Panc1 (cell line): ENCODE measurements at places on chromosomes 4 and X.

DNA sequence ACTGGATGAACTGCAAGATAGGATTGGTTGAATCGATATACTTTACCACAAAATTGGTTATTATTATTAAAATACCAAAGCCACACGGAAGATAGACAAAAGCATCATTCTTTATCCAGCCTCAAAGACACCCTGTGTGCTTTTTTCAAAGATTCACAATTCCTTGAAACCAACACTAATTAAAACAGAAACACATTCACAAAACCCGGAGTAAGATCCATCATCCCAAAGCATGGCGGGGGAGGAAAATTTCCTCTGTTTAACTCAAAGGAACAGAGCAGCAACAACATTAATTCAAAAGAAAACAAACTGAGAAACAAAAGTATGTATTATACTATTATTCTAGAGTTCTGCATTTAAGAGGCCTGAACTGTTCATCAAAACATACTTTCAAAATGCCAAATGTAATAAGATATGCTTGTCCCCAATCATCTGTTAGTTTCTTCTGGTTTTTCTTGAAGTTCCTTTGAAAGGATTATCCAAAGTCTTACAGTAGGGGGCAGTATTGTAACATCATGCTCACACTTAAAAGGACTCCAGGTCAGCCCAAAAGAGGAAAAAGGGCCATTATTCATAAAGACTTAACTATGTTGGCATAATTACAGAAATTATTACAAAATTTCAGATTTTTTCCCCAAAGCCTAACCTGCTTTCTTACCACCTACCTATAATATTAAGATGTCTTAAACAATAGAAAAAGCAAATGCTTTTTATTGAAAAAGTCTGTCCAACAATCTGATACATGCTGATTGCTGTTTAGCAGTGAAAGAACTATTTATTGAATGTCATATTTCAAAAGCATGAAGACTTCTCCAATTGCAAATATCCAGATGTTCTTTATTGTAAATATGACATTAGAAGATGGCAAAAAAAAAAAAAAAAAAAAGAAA is 168.7 kb downstream of the SCFD2 start:
- DNase-seq: peak; percentile 36

GRCh38 chr4:169314906-169315305 is 44.1 kb upstream of the SH3RF1 start:
- DNase-seq: no peak

- DNase-seq: no peak
These were observed 312.7 kb upstream of the GATB start for GRCh38 chr4:152073351-152074087.

DNA sequence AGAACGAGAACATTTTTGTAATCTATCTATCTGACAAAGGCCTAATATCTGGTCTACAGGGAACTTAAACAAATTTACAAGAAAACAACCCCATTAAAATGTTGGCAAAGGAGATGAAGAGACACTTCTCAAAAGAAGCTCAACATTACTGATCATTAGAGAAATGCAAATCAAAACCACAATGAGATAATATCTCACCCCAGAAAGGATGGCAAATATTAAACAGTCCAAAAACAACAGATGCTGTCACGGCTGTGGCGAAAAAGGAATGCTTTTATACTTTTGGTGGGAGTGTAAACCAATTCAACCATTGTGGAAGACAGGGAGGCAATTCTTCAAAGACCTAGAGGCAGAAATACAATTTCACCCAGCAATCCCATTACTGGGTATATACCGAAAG is 2284.8 kb downstream of the ARAP2 start:
- DNase-seq: no peak

DNA sequence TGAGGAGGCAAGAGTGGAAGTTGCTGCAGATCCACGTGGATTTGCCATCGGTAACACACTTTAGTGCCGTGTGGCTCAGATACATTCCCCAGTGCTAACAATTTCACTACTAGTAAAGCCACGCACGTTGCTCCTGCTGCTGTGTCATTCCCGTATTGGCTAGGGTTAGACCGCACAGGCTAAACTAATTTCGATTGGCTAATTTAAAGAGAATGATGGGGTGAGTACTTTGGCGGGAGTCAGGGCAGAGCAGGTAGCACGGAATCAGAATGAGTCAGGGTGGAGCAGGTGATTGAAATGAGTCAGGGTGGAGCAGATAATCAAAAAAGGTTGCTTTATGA is 1337.5 kb downstream of the FSTL5 start:
- no peak for DNase-seq

- DNase-seq: no peak
These were observed 473 bp upstream of the VAMP7 start for GRCh38 chrX:155880586-155881157.

DNA sequence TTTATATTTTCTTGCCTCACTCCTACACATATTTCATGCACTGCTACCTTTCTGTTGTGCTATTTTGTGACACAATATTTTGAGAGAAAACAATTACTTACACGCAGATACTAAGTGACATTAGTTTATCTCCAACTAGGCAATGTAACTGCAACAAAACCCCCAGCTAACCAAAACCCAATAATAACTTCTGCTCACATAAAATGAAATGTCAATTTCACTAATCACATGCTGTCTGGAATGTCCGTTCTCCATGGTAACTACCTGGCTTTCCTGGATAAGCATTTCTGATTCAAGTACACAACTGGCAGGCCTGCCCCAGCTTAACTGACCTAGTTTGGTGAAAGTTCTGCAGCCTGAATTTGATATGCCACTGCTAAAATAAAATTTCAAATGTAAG is 313.5 kb downstream of the TMA16 start:
- no peak for DNase-seq

GRCh38 chr4:83146841-83147240 is 32.3 kb upstream of the PLAC8 start:
- no peak for DNase-seq

- DNase-seq: no peak
These were observed 106.6 kb downstream of the NSUN7 start for GRCh38 chr4:40856277-40856839.

DNA sequence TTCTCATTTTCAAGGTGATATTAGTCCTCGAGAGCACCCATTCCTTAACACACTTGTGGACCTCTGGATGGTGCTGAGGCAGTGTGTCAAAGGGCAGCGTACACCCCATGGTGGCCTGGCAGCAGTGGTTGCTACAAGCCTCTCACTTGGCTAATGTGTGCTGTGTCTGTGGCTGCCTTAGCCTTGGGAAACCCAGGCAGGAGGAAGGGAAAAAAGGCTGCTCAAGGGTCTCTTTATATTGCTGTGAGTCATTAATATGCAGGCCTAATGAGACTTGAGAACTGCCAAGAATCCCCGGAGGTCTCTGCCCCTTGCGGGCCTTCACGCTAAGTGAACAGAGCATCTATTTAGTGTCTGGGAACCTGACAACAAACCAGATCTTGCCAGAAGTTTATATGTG is 7.0 kb downstream of the PCDH10 start:
- no peak for DNase-seq

DNA sequence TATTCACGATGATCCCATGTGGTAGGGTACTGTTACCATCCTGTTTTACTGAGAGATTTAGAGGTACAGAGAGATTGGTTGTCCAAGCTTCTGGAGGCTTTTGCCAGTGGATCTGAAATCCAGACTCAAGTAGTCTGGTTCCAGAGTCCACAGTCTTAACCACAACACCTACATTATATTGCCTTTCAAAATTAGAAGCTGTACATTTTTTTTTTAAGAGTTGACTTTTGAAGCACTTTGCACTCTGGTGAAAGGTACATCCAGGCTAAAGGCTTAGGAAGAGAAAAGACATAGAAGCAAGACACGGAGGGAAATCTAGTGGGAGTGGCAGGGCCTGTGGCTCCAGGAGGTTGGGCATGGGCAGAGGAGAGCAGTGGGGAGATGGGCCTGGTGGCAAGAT is 122.1 kb downstream of the AFF1 start:
- DNase-seq: no peak
